ENCODE measurements at places on chromosomes 4 and X.

DNA sequence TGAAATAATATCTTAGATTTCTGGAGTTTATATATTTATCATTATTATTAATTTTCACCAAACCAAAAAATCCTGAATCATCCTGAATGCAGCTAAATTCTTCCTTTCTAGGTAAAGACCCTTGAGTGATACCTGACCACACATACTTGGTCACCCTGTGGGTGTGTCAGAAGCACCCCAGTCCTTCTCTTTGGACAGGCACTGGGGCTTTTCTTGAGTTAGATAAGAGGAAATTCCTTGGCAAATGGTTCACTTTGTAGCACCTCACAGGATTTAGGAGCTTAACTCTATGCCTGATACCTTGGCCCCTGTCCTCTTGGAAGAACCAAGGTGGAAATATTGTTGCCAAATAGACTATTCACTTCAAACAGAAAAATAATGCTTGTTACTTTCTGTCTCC, 69.6 kb upstream of the PNPLA4 start:
- DNase-seq = no peak

GRCh38 chr4:70734971-70735370, 13.2 kb downstream of the RUFY3 start:
- DNase-seq = no peak

- DNase-seq = no peak
Observed at GRCh38 chrX:41664375-41664901, 24.3 kb upstream of the GPR34 start.

DNA sequence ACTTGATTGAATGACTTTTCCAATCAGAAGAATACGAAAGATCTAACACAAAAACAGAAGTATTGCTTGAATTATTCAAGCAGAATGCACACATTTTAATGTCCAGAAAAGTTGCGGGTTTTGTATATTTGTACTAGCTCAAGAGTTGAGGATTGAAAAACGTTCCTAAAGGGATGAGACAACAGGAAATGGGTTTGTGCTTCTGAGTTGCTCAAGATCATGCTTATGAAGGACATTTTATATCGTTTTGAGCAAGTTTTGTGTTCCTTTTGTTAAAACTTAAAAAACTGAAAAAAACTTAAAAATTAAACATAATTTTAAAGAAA, 353 bp upstream of the SMIM10 start:
- no peak for DNase-seq

DNA sequence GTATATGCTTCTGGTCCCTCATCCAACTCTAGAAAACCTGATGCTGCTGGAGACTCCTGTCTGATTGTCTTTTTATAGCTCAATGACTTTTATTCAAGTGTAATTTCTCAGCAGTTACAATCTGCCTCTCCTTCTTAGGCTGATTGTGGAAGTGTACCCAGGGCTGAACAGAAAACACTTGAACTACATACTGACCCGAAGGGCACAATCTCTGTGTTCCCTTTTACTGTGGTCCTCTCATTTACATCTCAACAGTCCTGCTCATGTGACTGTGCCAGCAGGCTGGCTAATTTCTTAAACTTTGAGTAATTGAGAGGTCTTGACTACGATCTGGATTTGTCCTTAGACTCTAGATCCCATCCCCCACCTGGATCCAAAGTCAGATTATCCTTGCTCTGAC, 863.4 kb downstream of the PDHA2 start:
- DNase-seq = no peak

GRCh38 chr4:109497511-109497910, 62.5 kb upstream of the MCUB start:
- DNase-seq = no peak

- no peak for DNase-seq
Observed at GRCh38 chr4:124055896-124056295, 656.6 kb downstream of the ANKRD50 start.

DNA sequence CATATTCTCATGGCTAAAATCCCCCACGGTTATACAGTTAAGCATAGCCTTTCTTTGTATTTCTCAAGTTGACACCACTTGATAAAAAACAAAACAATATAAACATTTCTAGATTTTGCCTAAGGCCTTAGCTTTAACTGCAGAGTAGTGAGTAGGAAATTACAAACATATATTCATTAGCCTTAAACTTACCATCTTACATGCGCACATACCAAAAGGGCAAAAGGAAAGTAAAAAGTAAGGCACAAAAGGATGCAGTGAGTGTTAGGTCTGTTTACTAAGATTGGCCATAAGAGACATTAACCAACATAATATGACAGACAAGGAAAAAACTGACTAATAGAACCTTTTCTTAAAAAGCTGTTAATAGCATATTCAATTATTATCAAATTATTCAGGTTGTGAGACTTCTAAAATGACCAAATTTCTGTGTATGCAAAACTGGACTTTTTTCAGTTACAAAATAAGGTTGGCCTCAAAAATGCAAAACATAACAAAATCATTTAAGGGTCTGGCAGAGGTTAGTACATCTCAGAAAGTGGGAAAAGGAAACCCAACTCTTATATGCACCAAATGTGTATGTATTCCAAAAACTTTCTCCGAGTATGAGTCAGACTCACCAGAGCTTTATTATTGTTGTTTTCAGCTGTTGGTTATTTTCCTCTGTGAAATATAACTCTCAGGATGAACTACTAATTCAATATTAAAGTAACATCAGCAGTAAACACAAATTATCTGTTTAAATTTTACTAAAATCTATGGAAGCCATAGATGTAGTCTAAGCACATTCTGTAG, 39.9 kb downstream of the SEPSECS start:
- DNase-seq = no peak

GRCh38 chr4:147039976-147040575, 94.4 kb upstream of the TTC29 start:
- DNase-seq = no peak

- DNase-seq = no peak
Observed at GRCh38 chr4:8296491-8296890, 26.9 kb downstream of the HTRA3 start.

- DNase-seq = no peak
Observed at GRCh38 chrX:38365954-38366353, 13.6 kb downstream of the OTC start.

Data from GOT3 (cell line).